ENCODE measurements at places on chromosomes 13 and 19.

DNA sequence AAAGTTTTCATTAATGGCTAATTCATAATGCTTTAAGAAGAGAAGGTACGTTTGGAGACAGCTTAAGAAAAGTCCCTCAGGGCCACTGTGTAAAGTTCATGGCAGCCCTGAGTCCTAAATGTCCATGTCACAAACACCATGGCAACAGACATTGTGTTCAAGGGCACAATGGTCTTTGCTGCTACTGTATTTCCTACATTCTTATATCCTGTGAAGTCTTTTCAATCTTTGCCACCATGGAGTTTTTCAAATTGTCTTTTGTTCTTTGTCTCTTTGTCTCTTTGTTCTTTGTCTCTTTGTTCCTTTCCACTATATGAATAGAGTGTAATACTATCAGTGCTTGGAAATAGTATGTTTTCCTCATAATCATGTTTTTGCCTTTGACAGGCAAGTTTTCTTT lies 178.8 kb downstream of the VWA8 start:
- no peak for DNase-seq

- DNase-seq: no peak
These were observed 4.2 kb upstream of the CERS4 start for GRCh38 chr19:8204961-8205360.

- no peak for DNase-seq
These were observed 483.0 kb downstream of the DCT start for GRCh38 chr13:93996481-93996880.

- DNase-seq: no peak
These were observed 2.5 kb downstream of the RPS28 start for GRCh38 chr19:8323781-8324185.

DNA sequence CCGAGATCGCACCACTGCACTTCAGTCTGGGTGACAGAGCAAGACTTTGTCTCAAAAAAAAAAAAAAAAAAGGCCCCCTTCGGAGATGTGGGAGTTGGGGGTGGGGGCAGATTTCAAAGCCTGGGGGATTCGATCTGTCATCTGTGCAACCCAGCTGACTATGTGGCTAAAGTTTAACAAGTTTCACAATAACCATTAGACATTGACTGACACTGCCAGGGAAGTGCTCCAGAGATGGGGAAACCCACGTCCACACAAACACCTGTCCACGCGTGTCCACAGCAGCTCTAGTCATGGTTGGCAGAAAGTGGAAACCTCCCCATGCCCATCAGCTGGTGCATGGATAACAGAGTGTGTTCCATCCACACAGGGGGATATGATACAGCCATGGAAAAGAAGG lies 37.6 kb upstream of the HOMER3 start:
- no peak for DNase-seq
